Thoracic aorta endothelial cell (primary cell): ENCODE measurements at places on chromosomes 5 and 9. TPM values are rescaled to one million over a fixed set of nuclear protein-coding genes. Genes with fewer than 3 reads are reported as not detected.

C9orf40 gene
- total RNA-seq = 6.6 and 6.7 TPM in 2 replicates

BBLN gene
- 37.6 and 39.0 TPM in 2 replicates for total RNA-seq

ARL14EPL gene
- total RNA-seq = 0.07 and 0.27 TPM in 2 replicates

GABRA6 gene
- total RNA-seq = 0.66 and 1.1 TPM in 2 replicates

TMED9 gene
- 120 and 127 TPM in 2 replicates for total RNA-seq

JAKMIP2 gene
- total RNA-seq = not detected in 2 replicates

PLCXD3 gene
- total RNA-seq = under 0.01 and 0.13 TPM in 2 replicates

DBH gene
- not detected in 2 replicates for total RNA-seq

FNBP1 gene
- 40.5 and 64.9 TPM in 2 replicates for total RNA-seq

TEX48 gene
- total RNA-seq = not detected in 2 replicates

TAS2R1 gene
- not detected in 2 replicates for total RNA-seq

AGXT2 gene
- not detected in 2 replicates for total RNA-seq

LCN2 gene
- not detected in 2 replicates for total RNA-seq

NOXA1 gene
- 0.27 and 0.29 TPM in 2 replicates for total RNA-seq

CDH6 gene
- total RNA-seq = 0.13 TPM in 1 of 2 replicates, not detected in the other

TMEM252 gene
- total RNA-seq = not detected in 2 replicates

PRRX2 gene
- total RNA-seq = not detected in 2 replicates

ITK gene
- total RNA-seq = not detected in 2 replicates

ECSCR gene
- 274 and 317 TPM in 2 replicates for total RNA-seq
